ENCODE measurements at places on chromosomes 7 and 10.

DNA sequence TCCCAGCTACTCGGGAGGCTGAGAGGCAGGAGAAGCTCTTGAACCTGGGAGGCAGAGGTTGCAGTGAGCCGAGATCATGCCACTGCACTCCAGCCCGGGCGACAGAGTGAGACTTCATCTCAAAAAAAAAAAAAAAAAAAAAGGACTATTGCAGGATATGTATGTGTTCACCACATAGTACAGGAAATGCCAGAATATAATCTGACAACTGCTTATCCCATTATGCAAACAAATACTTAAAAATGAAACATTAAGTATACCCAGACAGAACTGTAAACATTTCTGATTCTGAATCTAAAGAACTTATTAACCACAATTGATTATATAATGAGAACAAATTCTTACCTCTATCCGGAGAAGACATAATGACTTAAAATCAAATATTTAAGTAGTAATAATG, 18.7 kb downstream of the DKK1 start:
- no peak for DNase-seq

DNA sequence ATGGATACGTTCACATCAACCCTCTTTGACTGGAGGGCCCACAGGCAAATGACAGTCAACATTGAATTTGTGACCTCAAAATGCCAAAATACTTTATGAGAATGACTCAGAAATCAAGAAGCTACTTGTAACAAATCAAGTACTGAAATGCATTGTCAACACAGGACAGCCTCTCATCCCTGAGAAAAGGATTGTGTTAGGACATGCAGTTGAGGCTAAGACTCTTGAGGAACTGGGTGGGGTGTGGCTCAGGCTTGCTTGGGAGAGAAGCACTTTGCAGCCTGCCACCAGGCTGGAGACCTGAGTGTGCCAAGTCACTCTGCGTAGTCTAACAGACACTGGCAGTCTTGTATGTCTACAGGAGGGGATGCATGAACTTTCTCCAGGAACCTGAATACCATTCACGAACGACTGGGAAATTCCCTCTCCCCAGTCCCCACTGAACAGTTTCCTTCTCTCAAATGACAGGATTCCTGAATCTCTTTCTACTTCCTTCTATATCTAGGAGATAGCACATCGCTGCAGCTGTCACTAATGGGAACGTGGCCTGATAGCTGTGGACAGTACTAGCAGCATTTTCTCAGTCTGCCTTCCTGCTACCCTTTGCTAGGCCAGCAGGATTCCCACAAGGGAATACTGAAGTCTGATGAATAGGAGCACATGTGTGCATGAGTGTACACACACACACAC, 3.3 kb upstream of the SMO start:
- no peak for DNase-seq

DNA sequence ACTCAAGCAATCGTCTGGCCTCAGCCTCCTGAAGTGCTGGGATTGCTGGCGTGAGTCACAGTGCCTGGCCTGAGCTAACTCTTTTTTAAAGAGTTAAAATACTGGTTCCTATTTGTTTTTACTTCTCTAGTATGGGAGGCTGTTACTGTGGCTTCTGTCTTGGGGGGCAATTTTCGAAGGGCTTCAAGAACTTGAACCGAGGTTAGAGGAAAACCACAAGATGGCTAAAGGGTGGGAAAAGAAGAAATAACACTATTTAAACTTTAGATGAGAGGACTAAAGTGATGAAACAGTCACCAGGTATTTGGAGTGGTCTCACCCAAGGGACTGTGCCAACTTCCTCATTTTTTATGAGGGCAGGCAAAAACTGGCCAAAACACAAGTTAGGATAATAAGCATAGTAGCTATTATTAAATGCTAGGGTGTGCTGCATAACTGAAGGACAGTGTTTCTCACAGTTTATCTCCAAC, 17.8 kb downstream of the MET start:
- DNase-seq: no peak

- DNase-seq: no peak
These were observed 12.5 kb upstream of the KLHL7 start for GRCh38 chr7:23093111-23093510.

- no peak for DNase-seq
These were observed 232 bp upstream of the GRID1 start for GRCh38 chr10:86366902-86367151.

DNA sequence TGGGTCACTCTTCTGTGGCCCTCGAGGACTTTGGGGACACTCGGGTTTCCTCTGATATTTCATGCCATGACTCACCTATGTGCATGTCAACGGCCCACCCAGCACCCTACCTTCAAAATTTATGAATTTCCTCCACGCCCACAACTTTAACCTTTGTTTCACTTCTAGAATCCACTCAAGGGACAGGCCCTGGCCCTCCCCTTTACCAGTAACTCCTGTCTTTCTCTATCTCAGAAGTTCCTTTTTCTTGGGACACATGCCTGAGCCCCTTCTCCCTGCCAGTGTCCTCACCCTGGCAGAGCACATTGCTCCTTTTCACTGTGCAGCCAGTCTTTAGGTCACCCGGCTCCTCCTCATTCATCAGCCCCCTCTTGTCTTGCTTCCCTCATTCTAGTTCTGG, 282.5 kb upstream of the KLF6 start:
- DNase-seq: no peak

DNA sequence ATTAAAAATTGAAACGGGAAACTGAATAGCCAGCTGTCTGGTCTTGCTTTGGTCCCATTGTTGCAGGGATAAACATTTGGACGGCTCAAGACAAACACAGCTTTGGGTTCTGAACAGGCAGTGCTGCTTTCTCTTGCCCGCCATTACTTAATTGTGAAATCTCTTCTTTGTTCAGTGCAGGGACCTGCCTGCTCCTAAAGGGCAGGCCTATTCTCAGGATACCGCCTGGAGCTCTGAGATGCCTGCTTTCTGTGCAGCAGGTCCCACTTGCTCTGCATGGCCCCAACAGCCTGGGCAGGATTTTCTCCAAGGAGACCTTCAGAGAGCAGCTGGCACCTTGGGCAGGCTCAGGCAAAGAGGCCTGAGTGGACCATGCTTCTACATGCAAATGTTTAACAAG, 237.6 kb downstream of the KCNMA1 start:
- DNase-seq: no peak

GRCh38 chr10:132692311-132692710, 93.6 kb downstream of the NKX6-2 start:
- no peak for DNase-seq

GRCh38 chr7:123296965-123297364, 97.2 kb upstream of the SLC13A1 start:
- no peak for DNase-seq

DNA sequence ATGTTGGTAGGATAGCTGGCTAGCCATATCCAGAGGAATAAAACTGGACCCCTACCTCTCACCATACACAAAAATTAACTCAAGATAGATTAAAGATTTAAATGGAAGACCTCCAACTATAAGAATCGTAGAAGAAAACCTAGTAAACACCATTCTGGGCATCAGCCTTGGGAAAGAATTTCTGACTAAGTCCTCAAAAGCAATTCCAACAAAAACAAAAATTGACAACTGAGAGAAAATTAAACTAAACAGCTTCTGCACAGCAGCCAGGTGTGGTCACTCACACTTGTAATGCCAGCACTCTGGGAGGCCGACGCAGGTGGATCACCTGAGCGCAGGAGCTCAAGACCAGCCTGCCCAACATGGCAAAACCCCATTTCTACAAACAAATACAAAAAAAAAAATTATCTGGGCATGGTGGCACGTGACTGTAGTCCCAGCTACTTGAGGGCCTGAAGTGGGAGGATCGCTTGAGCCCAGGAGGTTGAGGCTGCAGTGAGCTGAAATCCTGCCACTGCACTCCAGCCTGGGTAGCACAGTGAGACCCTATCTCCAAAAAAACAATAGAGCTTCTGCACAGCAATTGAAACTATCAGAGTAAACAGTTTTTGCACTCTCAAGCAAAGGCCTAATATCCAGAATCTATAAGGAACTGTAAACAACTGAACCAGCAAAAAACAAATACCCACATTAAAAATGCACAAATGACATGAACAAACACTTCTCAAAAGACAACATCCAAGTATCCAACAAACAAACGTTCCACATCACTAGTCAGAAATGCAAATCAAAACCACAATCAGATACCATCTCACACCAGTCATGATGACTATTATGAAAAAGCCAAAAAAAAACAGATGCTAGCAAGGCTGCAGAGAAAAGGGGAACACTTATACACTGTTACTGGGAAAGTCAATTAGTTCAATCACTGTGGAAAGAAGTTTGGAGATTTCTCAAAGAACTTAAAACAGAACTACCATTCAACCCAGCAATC, 4.8 kb downstream of the CRPPA start:
- DNase-seq: no peak

- DNase-seq: no peak
These were observed 46.9 kb upstream of the MXI1 start for GRCh38 chr10:110160522-110160921.

- DNase-seq: no peak
These were observed 228.8 kb downstream of the HDAC9 start for GRCh38 chr7:18724318-18724717.

DNA sequence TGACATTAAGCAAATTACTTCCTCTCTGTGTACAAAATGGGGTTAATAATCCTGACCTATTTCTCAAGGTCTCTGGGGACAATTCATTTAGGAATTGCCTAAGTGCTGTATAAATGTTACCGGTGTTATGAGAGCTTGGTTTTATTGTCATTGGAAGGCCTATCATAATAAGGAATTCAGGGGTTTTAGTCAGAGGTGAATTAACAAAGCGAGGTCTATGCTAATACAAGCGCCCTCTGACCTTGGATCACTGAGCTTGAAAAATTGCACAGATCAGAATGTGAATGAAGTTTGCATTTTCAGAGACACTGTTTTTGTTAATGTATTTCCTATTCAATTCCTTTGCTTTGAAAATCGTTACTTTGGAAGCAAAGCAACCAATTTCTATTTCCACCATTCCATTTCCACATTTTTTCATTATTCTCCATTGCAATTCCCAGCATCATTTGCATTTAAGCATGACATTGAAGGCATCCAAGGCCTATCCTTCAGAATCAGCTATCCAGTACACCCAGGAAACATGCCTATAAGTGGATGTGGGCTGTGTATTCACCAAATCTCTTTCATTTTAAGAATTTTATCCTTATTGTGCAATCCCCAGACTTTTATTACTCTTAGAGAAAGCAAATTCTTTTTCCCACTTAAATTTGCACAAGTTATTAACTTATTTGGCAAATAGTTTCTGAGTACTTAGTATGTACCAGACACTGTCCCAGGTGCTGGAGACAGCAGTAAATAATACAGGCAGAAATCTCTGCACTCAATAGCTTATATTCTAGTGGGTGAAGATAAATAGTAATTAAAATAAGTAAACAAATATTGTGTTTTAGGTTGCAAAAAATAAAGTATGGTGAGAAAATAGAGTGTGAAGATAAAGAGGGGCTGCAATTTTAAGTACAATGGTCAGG, 133.1 kb downstream of the NRCAM start:
- no peak for DNase-seq

DNA sequence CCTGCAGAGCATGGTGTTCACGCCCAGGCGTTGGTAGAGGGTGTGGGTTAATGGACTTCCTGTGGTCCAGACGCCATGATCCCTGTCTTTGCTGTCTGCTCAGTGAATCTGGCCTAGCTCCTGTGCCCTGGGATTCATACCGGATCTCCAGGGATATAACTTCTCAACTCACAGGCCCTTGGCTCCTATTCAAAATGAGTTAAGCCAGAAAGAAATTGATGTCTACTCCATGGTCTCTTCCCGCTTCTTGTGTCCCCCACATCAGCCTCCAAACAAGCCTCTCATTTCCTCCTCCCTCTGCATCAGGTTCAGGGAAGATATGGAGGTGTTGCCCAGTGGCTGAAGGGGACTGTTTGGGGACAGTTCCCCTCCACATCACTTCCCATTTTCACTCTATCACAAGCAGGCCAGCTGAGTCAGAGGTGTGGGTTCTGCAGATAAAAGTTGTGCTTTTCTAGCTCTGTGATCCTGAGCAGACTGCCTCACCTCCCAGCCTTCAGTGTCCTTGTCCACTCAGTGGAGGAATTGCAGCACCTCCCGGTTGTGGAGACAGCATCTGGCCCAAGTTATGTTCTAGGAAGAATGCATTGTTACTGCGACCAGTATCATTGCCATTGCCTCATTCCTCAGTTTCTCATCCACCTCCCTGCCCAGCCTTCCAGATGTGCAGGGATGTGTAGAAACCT, 22.5 kb downstream of the AKR1E2 start:
- no peak for DNase-seq

DNA sequence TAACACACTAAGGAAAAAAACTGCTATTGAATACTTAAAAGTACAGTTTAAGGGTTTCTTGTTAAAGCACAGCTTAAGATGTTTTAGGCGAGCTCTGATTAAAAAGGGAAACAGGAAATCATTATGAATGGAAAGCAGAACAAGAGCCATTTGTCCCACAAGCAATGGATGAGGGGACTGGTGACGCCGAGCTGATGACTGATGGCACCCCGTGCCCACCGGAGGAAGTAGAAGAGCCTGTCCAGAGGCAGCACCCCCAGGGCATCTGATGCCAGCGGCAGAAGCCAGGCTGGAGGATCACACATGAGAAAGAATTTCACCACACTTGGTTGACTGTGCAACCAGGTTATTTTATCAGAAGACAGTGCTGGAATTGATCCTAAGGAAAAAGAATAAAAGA, 15.0 kb upstream of the INSIG1 start:
- DNase-seq: no peak

GRCh38 chr7:132837529-132837928, 244.4 kb downstream of the CHCHD3 start:
- DNase-seq: no peak
